ENCODE measurements at places on chromosomes 6 and 20.
A peak's percentile ranks its signal among the peaks of the same experiment; 100 is the strongest.

- peak; percentile 34 for DNase-seq
Observed at GRCh38 chr20:20664795-20665589, 47.5 kb downstream of the RALGAPA2 start.

GRCh38 chr6:103854059-103854458, 1005.7 kb downstream of the HACE1 start:
- no peak for DNase-seq

GRCh38 chr6:116409756-116410155, 39.0 kb downstream of the DSE start:
- DNase-seq = no peak

DNA sequence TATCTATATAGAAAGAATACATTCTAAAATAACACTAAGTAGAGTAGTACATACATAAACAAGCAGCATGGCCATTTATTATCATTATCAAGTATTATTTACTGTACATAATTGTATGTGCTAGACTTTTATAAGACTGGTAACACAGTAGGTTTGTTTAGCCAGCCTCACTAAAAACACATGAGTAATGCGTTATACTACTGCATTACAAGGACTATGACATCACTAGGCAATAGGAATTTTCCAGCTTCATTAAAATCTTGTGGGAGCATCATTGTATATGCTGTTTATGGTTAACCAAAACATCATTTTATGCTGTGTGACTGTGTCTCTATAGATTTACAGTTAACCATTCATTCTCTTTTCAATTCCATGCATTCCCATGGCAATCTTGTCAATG, 131.7 kb upstream of the HDGFL1 start:
- no peak for DNase-seq

GRCh38 chr6:5447921-5448320, 186.6 kb downstream of the FARS2 start:
- DNase-seq = no peak

GRCh38 chr20:57622579-57623381, 2.6 kb upstream of the ZBP1 start:
- peak; percentile 57 for DNase-seq

DNA sequence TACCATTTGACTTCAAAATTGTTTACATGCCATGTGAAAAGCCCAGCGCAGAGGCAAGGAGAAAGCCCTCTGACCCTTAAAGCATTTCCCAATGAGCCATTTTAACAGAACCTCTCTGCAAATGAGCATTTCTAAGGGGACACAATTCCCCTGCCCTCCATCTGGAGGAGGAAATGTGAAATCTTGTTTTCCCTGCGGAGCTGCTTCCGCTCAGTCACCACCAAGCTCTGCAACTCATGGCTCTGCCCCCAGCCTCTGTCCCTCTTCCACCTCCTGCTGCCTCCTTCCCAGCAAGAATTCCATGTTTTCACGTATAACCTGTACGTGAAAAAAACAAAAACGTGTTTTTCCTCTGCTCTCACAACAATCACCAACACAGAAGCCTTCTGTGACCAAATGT, 12.3 kb downstream of the RIN2 start:
- DNase-seq = no peak

- DNase-seq = peak; percentile 60
Observed at GRCh38 chr6:110878751-110879522, 4.4 kb downstream of the AMD1 start.

DNA sequence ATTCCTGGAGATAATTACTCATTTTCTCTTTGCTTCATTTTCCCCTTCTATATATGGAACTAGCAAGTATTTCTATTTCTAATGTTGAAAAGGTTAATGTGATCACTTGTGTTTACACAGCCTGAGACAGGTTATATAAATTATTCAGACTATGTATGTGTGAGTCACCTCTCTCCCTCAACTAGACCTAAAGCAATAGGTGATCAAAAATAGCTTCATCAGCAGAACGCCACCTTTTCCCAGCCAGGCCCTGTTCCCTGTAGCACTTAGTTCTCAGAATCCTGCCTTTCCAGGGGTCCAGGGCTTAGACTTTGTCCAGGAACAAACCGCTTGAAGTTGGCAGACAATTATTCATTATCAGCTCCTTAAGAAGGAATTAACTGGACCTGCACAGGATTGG, 125.3 kb upstream of the EXOC2 start:
- DNase-seq = no peak

- peak; percentile 52 for DNase-seq
Observed at GRCh38 chr20:35306931-35307517, 14.8 kb upstream of the FAM83C start.

DNA sequence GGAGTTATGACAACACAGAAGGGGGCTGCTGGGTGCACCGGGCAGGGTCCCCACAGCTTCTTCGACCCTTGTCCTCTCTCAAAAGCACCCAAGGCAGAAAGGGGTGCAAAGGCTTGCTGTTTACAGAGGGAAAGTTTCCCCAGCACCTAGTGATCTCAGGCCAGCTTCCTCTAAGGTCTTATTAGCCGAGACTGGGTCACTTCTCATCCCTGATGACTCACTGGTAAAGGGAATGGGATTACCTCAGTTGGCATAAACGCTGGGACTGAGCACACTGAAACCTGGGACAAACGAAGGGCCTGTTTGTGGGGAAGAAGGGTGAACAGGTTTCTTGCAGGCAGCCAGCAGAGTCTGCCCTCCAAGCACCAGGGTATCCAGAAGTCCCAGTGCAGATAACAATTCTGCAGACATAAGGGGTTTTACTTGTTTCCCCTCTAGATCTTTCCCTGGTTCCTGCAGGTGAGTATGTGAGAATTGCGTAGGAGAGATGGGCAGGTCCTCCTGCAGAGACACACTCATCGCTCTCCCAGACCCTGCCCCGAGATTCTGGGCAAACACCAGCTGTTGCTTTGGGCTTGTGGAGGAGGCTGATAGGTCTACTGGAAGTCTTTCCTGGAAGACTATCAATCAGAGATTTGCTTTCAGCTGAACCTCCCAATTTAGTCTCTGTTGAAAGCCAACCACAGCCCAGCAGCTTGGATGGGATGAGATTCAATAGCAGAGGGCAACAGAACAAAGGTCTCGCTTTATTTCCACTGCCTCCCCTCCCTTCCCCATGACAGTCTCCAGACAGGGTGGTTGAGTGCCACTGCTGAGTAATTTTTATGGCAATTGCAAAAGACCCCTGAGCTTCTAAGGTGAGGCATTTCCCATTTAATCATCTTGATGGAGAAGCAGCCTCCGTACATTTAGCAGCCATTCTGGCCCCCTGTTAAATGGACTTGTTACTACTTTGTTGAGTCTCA, 25.7 kb downstream of the KCNG1 start:
- DNase-seq = no peak

GRCh38 chr6:163613025-163613424, 198.5 kb downstream of the QKI start:
- DNase-seq = no peak

- no peak for DNase-seq
Observed at GRCh38 chr6:55495277-55495676, 83.7 kb downstream of the HMGCLL1 start.

GRCh38 chr6:39430871-39431523, 108.5 kb upstream of the KCNK16 start:
- peak; percentile 21 for DNase-seq

DNA sequence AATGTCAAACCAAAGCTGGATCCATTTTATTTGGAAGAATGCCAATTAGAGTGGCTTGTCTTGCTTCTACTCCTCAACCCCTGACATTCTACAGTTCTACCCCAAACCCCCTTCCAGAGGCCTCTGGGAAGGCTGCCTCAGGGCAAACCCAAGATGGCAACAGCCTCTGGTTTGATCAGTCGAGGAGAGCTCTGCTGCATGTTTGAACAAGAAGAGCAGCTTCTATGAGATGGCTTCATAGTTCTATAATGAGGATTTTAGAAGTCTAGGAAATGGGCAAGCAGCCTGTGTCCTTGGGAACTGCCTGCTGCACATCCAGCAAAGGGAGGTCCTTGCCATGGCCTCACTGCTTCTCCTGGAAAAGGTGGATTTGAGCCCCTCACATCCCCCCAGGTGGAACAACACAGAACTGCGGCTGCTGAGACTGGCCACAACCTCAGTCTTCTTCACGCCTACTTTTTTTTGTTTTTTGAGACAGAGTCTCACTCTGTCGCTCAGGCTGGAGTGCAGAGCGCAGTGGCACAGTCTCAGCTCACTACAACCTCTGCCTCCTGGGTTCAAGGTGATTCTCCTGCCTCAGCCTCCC, 37.9 kb downstream of the ZC3H12D start:
- no peak for DNase-seq

- DNase-seq = no peak
Observed at GRCh38 chr20:39823224-39823623, 861.1 kb downstream of the DHX35 start.

DNA sequence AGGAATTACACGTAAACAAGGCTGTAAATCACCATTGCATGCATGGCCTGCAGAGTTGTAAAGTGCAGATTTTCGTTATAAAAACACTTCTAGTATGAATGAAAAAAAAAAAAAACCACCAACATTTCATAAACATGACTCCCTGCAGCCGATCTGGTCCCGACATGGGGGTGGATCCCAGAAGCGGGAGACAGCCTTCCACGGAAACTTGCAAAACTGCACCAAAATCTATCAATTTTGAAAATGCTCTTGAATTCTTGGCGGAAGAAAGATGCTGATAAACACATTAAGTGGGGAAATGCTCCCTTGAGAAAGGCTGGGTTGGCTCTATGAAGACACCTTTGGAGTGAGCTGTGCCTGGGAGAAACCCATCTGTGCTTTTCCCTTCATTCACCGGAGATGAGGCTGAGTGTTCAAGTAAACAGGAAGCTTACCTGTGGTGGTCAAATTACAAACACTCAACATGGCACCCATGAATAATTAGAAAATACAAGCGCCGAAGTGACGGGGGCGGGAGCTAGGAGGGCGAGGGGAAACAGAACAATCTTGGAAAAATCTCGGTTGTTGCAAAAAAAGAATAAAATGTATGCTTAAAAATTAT, 845 bp upstream of the ANKRD60 start:
- no peak for DNase-seq

GRCh38 chr6:156017838-156018237, 562.2 kb upstream of the NOX3 start:
- no peak for DNase-seq

DNA sequence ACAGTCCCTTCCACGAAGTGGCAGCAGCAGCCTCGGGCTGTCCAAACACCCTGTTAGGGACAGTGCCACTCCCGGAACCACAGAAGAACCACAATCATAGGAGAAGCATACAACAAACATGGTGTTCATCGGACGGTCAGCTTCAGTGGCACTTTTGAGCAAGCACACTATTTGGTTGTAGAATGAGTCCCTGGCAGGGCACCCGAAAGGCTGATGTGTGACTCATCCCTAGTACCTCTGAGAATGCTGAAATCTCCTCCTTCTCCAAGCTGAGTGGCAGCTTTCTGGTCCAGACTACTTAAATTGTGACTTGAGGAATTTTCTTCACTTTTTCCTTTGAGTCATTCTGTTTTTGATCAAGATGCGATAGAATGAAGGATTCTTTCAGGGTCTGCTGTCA, 282.5 kb downstream of the ESR1 start:
- no peak for DNase-seq

- DNase-seq = peak; percentile 58
Observed at GRCh38 chr6:30411515-30412207, 66.7 kb downstream of the RPP21 start.

DNA sequence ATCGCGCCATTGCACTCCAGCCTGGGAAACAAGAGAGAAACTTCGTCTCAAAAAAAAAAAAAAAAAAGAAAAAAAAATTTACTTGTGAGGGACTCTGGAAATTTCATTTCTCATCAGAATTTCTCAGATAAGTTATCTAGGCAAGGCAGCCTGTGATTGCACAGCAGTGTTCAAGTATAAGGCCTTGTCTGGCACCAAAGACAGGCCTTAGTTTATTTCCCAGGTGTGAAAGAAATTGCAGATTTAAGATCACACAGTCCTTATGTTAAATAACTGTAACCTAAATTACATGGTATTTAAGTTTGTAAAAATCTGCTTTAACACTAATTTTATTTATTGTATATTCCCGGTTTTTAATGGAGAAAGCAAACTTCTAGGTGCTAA, 34.8 kb downstream of the HFE start:
- no peak for DNase-seq

GRCh38 chr6:145112711-145113148, 622.6 kb downstream of the EPM2A start:
- no peak for DNase-seq

DNA sequence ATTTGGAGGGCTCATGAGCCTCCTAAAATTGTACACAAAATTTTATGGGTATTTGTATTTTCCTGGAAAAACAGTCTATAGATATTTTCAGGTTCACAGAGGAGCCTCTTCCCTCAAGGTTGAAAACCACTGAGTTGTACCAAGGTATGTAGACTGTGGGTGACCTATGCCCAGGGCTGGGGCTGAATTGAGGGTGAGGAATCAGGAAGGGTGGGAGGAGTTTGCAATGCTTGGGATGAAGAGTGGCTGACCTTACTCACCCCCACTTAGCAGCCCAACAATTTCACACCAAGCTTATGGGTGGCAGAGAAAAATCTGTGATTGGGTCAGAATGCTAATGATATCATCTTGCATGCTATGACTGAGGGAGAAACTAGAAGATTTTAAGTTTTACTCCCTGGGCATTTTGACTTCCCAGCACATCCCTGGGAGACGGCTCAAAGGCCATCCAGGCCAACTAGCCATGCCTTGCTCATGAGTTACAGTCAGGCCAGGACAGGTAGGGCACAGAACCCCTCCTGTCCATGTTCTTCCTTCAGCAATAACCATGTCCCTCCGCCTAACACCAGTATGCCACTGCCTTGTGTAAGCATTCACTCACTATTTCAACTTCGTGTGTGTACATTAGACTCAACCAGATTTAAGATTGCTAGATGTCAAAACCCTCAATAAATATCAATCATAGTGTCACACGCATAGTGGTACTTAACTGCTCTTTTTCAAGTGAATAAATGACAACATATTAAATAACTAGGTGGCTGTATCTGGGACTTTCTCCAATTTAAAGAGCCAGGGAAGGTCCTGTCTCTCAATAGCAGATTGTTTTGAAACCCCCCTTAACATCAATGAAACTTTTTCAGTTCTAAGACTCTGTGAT, 16.6 kb downstream of the ADTRP start:
- no peak for DNase-seq

- DNase-seq = no peak
Observed at GRCh38 chr6:16623029-16623653, 138.1 kb downstream of the ATXN1 start.

GRCh38 chr20:20019123-20019522, 2.0 kb downstream of the NAA20 start:
- DNase-seq = no peak

DNA sequence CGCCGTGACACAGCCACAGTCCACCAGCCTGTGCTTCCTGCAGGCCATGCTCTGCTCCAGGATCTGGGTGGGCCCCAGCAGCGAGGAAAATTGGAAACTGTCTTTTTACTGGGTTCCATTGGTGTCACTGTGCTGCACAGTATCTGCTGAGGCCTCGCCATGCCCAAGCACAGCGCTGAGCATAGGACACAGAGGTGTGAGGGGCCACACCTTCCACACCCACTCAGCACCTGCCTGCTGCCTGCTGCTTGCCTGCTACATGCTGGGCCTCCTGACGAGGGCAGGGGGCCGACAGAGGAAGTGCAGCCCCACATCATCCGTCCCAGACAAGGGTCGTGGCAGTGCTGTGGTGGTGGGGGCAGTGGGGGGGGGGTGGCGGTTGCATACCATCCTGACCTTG, 173.0 kb upstream of the THBS2 start:
- DNase-seq = no peak
